Body of pancreas (tissue), 4 donors: ENCODE measurements at places on chromosomes 2 and 18.

DNA sequence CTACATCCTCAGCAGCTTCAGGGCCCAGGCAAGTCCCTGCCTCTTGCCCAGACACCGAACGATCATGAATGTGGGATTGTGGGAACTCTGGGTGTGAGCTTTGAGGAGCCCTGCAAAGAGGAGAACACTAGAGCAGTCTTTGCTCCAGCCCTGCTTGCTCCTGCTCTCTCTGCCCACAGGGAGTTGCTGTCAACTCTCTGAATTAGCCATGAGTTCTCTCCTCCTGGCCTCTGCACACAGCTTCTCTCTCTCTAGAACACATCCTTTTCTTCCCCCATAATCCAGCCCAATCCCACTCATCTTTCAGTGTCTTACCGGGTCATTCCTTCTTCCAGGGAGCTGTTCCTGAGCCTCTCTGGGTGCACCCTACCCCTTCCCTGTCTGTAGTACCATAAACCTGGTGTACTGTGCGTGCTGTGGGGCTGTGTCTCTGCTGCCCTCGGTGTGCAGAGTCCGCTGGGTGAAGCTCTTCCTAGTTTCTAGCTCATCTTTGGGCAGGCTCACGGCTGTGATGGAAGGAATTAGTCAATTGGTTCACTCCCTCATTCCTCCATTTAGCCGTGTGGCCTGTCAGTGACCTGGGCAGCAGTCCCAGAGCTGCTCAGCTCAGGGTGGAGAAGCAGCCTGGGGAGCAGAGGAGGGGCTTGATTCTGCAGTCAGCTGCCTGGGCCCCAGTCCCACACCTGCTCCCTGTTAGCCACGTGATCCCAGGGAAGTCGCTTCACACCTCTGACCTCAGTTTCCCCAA lies 132.9 kb upstream of the HDAC4 start:
- no peak for DNase-seq

GRCh38 chr18:77098029-77098428 lies 34.6 kb downstream of the MBP start:
- no peak for DNase-seq

DNA sequence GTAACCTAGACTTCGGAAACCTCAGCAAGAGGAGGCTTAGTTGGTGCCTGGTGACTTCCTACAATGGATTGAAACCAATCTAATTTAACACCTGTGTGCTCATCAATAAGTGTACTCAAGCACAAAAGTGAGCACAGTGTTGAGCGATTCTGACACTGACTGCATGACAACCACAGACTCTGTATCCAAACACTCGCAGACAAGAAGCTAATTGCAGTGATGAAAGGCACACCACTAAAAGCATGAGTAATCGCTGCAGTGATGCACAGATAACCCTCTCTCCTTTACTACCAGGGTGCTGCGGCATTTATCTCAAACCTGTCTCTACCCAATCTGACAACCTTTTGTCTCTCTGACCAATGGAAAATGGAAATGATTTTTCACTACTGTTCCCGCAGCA lies 168.1 kb downstream of the AFF3 start:
- DNase-seq = no peak

GRCh38 chr2:200905618-200906296 lies 16.6 kb downstream of the NIF3L1 start:
- peak; percentile 82 for DNase-seq

DNA sequence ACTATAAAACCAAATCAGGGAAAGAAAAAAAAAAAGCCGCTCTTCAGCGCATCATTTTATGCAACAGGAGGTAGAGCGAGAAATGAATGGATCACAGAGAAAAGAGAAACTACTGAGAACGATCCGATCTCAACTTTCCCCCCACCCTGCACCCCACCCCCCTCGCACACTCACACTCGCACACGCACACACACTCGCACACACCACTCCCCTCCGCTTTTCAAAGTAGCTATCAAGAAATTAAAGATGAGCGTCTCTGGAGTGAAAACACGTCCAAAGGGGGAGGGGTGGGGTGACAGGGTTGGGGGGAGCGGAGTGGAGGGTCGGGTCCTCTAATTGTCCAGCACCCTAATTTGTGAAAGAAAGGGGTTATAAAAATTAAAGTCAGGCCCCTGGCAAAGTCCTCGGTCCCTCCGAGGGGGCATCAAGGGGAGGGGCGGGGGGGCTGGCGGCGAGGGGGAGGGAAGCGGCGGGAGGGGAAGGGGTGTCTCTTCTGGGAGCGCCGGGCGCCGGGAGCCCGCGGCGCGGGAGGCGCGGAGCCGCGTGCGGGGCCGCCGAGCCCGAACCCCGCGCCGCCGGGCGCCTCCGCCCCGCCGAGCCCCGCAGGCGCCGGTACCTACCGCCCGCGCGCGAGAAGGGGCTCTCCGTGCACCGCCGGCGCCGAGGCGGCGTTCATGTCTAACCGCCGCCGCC lies 428 bp downstream of the TCF4 start:
- DNase-seq = no peak

DNA sequence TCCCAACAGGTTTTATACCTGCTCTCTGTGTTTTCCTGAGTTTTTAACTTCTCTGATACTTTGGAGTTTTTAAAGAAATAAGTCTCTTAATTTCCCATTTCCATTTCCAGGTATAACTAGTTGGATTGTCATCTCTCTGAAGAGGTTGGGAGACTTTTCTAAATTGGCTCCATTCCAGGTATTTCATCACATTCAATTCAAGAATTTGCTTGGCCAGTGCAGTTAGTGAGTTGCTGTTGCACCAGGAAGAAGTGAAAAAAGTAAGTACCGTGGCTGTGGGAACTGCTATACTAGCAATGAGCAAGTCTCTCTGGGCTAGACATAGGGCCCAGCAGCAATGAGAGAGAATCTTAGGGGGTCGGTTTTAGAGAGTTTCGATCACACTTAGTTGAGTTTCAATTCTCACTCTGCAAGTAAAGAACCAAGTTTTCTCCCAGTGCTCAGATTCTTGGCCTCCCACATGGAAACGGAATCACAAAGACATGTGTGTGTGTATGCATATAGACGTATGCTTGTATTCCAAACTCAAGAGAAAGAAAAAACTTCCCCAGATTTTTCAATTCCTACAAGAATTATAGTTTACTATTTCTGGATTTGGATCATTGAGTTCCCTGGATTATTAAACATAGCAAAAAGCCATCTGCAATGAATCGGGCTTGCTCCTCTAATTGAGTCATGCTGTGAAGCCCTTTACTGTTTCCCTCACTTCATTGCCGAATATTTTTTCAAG lies 894.4 kb downstream of the BCL11A start:
- DNase-seq = no peak

GRCh38 chr2:228917220-228917619 lies 353.9 kb downstream of the PID1 start:
- DNase-seq = no peak

DNA sequence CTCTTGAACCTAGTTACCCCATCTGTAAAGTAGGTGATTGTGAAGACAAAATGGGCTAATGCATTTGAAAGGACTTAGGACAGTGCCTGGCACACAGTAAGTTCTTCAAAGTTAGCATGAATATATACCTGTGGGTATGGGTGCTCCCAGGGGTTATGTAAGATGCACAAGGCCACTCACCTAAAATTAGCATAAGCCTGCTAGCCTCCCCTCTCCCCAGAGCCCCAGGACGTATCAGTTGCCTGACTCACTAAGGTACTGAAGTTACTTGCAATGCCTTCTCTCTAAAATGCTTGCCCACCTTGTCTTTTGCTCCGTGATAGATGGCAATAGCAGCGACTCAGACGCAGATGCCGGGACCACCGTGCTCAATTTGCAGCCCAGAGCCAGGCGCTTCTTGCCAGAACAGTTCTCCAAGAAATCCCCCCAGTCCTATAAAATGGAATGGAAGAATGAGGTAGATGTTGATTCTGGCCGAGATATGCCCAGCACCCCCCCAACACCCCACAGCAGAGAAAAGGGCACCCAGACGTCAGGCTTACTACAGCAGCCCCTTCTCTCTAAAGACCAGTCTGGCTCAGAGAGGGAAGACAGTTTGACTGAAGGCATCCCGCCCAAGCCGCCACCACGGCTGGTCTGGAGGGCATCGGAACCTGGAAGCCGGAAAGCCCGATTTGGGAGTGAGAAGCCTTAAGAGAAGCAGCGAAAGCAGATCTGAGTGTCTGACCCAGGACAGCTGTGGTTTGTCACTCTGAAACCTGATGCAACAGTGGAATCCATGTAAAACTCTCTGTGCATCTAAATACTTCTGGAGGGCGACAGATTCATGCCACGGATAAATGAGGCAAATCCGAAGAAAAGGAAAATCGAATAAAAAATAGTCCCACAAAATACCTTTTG lies 53.8 kb upstream of the TMEM182 start:
- DNase-seq = no peak

GRCh38 chr2:228599297-228599696 lies 417.8 kb upstream of the SPHKAP start:
- DNase-seq = no peak

- no peak for DNase-seq
These were observed 1043.0 kb upstream of the POU3F3 start for GRCh38 chr2:103810875-103811274.

DNA sequence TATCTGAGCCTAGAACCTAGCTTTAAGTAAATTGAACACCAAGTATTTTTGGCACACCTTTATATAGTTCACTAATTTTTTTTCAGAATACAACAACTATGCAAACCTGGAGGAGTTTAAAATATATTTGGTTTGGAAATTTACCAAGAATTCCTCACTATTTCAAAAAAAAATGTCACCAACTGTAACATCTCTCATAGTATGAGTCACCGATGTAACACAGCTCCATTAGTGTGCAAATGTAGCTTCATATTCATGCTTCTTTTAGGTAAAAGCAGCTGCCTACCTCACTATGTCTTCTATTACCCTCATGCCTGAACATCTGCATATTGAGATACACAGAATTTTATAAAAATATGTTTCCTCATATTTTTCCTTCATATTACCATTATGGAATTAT lies 80.5 kb downstream of the NRXN1 start:
- no peak for DNase-seq

DNA sequence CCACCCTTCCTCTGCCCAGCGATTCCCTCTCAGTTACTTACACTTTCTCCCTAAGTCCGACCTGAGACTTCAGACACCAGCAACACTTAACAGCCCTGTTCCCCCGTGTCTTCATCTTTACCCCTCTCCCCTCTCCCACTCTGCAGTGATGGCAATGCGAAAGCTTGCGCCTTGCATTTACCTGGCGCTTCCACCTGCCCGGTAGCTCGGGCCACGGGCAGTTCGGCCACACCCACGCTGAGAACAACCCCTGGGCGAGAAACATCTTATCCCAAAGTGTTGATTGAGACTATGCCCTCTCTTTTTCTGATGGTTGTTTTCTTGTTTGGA lies 558 bp downstream of the DNAJC10 start:
- DNase-seq = peak; percentile 53

DNA sequence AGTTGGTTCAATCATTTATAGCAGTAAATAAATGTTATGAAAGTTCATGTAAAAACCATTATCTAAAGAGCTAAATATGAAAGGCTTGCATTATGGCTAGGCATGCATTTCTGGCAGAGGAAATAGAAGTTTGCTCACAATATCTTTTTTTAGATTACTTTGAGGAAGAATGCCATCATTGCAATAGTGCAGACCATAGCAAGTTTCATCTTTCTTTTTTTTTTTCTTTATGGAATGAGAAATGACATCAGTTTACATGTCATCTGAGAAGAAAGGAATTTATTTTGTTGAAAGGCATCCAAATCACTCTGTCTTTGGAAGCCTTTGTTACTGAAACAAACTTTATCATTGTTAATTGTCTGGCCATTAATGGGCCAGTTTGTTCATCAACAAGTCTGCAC lies 74.5 kb upstream of the NCKAP5 start:
- DNase-seq = no peak

- no peak for DNase-seq
These were observed 397.9 kb upstream of the HNMT start for GRCh38 chr2:137566387-137566786.

GRCh38 chr2:19648583-19648982 lies 253.2 kb downstream of the TTC32 start:
- no peak for DNase-seq

- no peak for DNase-seq
These were observed 5.0 kb upstream of the SP100 start for GRCh38 chr2:230410861-230411569.
